H4 (cell line): ENCODE measurements at places on chromosomes 7 and 10. TPM values are rescaled to one million over a fixed set of nuclear protein-coding genes. Genes with fewer than 3 reads are reported as not detected.

- no peak for DNase-seq
These were observed 572.1 kb upstream of the POM121L12 start for GRCh38 chr7:52463341-52463740.

DNA sequence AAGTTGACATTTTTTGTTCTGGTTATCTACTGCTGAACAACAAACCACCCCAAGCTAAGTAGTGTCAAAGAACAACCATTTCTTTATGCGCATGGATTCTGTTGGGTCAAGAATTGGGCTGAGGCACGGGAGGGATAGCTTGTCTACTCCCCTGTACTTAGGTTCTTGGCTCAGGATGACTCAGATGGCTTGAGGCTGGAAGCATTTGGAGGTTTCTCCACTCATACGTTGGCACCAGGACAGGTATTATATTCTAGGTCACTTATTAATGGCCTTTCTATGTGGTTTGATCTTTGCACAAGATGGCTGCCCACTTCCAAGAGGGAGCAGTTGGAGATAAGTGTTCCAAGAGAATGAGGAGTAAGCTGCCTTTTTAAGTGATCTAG is 11.8 kb upstream of the TFAM start:
- DNase-seq = no peak

The GIMAP8 gene
- total RNA-seq = not detected in 2 replicates

The SFMBT2 gene
- total RNA-seq = 0.85 and 1.0 TPM in 2 replicates

- no peak for DNase-seq
These were observed 74.0 kb downstream of the FGFR2 start for GRCh38 chr10:121524157-121524817.

- no peak for DNase-seq
These were observed 977 bp downstream of the CALU start for GRCh38 chr7:128739990-128740682.

The RASSF4 gene
- total RNA-seq = 7.6 and 7.8 TPM in 2 replicates

DNA sequence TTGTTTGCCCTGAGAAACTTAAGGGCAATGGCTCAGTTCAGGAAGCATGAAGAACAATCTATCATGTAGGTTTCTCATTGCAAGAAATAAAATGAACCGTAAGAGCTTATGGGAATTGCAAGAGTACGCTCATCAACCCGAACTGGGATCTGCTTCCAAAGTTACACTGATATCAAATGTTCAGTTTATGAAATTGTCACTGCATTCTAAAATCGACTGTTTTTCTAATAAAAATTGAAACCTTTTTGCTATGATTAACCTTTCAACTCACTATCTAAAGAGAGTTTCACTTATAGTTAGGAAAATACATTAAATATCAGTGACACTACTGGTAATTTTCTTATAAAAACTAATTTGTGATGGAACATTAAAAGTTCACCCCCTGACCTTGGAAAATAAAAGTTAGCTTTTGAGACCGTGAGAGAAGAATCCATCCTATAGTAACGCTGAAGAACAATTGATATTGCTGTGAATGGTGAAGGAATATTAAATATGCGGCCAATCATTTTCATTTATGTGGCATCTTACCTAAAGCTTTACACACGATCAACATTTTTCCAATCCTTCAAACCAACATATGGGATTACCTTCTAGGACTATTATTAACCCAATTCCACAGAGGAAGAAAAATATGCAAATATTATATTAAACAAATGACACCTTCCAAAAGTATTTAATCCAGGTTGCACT is 2.2 kb downstream of the MEOX2 start:
- no peak for DNase-seq

DNA sequence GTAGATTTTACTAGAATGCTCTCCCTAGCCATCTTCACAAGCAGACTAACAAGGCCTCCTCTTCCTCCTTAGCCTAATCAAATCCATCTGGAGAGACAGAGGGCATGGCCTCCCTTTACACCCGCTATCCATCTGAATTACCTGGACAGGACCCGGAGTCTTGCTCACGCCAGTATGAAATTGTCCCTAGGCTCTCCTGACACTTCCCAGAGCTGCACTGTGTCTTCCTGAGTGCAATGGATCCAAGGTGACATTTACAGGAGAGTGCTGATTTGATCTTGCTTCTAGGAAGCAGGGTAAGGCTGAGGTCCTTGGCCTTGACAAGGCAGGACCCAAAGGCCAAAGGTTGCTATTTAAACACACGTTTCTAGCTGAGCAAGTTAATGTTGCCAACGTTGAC is 147.8 kb downstream of the HIBADH start:
- DNase-seq = no peak
